Stimulated activated CD8-positive, alpha-beta memory T cell treated with anti-CD3 and anti-CD28 coated beads, Interleukin-15, amount 100 ng/mL, for 48 hours (primary cell): ENCODE measurements at places on chromosomes 7 and 10.

GRCh38 chr7:102933763-102934162, 21.0 kb downstream of the LRRC17 start:
- no peak for DNase-seq

DNA sequence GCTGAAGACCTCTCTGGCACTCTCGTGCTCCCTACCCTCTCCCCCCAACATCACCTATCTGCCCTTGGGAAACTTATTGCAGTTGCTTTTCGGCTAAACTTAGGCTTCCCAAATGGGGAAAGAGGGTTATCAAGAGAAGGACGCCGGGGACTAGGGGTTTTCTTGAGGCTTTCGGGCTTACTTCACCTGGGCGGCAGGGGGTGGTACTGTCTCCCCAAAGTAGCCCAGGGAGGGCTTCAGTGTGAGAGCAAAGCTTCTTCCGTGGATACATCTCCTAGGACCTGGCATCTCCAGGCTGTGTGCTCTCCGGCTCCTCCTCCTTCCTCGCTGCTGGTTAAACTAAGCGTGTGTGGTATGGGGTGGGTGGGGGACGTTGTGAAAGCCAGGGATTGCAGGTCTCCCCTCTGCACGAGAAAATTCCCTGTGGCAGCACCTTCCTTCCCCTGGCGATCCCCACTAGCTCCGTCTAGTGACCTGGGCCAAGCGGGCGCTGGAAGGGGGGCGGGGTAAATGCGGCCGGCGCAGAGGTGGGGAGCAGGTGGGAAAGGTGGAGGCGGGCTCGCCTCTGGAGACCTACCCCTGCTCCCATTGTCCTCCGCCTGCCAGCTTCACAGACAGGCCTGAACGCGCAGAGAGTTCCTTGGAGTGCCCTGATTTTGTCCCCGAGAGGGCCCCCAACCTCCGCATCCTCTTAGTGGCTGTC, 1.1 kb downstream of the PLXDC2 start:
- no peak for DNase-seq

GRCh38 chr10:62733654-62734293, 70.7 kb upstream of the ADO start:
- no peak for DNase-seq

DNA sequence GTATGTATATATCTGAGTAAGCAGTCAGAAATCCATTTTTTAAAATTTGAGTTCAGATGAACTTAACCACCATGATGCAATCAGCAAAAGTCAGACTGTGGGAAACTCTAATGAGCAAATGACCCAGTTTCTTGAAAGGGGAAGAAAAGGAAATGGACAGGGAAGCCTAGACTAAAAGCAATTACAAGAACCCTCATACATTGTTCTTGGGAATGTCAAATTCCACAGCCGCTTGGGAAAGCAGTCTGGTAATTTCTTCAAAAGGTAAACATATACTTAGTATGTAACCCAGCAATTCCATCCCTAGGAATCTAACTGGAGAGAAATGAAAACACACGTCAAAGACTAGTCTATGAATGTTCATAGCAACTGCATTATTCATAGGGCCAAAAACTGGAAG, 16.4 kb upstream of the FOXK1 start:
- no peak for DNase-seq

- DNase-seq, result no peak
Measured at GRCh38 chr10:104331208-104331838, 6.9 kb downstream of the ITPRIP start.
